ENCODE measurements at places on chromosomes 7 and 10. TPM values are rescaled to one million over a fixed set of nuclear protein-coding genes. Genes with fewer than 3 reads are reported as not detected.

Gene AS3MT
- total RNA-seq: 1.1 TPM

DNA sequence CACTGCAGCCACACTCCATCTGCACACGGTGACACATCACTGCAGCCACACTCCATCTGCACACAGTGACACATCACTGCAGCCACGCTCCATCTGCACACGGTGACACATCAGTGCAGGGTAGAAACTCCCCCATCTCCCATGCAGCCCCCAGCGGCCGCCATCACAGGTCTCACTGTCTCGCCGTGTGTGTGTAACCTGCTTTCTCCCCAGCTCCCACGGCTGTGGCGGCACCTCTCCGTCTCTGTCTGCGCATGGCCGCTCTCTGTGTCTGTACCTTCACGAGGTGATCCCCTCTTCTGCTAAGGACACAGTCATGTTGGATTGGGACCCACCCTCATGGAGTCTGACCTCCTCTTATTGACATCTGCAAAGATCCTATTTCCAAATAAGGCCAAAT is 527.4 kb downstream of the PTPRN2 start:
- no peak for DNase-seq

- no peak for DNase-seq
Observed at GRCh38 chr10:129992356-129992755, 28.3 kb upstream of the EBF3 start.

GRCh38 chr7:80941208-80941758 is 22.4 kb upstream of the SEMA3C start:
- DNase-seq: no peak

Gene TMEM176A
- 0.54 TPM for total RNA-seq

- peak; percentile 15 for DNase-seq
Observed at GRCh38 chr7:79454361-79454960, 994 bp upstream of the MAGI2 start.

Gene NUTM2E
- total RNA-seq: 0.37 TPM

Gene EBLN1
- not detected for total RNA-seq

DNA sequence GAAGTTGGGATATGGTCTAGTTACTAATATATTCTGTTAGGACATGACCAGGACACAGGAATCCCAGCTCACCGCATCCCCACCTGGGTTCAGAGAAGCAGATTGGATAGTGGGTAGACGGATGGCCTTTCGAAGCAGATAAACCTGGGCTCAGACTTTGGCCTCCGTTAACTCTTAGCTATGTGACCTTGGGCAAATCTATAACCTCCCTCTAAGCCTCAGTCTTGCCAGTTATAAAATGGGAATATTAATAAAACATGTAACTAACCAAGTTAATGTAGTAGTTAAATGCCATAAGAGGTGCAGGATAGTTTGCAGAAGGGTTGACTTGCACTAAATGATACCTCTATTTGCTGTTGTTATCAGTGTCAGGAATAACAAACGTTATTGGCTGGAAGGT is 127.6 kb upstream of the JCAD start:
- DNase-seq: no peak

- DNase-seq: no peak
Observed at GRCh38 chr10:22874189-22874854, 53.5 kb upstream of the ARMC3 start.

Gene UCMA
- total RNA-seq: not detected

GRCh38 chr10:69996611-69997010 is 56.0 kb upstream of the MACROH2A2 start:
- DNase-seq: no peak

Gene ASZ1
- not detected for total RNA-seq

All from activated naive CD8-positive, alpha-beta T cell treated with anti-CD3 and anti-CD28 coated beads, Interleukin-2, amount 10 ng/mL, durations not matched to agents 7 days and 5 days (primary cell).